Gastroesophageal sphincter (tissue), 4 donors: ENCODE measurements at places on chromosomes 1 and 21.
A peak's percentile ranks its signal among the peaks of the same experiment; 100 is the strongest.

- no peak for ATAC-seq
Observed at GRCh38 chr1:186297439-186298045, 77.5 kb downstream of the TPR start.

- ATAC-seq = peak; percentile 14
Observed at GRCh38 chr21:26965907-26966581, 844 bp downstream of the ADAMTS5 start.

DNA sequence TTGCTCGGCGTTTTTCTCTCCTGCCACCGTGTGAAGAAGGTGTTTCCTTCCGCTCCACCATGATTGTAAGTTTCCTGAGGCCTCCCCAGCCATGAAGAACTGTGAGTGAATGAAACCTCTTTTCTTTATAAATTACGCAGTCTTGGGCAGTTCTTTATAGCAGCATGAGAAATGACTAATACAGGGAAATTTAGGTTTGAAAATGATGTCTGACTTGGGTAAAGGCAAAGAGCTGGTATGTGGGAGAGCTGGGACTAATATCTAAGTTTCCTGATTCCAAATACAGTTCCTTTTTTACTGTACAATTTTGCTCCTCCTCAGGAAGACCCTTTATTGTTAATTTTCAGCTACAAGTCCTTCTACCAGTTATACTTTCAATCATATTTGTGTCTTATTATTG is 16.7 kb upstream of the ADAMTS5 start:
- ATAC-seq = no peak

- ATAC-seq = no peak
Observed at GRCh38 chr1:199403531-199404116, 623.9 kb upstream of the NR5A2 start.

DNA sequence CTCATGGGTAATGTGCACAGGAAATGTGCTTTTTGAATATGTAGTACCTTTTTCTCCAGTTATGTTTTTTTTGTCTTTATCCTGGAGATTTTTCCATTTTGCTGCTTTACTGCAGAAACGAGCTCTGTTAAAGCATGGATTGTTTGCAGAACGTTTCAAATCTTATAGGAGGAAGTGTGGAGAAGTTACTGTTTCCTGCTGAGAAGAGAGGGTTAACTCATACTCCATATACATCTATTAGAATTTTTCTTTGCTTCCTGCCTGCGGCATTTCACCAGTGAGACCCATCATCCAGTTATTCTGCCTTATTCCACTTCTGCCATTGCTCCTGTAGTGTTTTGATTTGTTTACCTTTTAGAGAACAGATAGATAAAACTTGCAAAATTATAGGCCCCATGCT is 2.0 kb downstream of the RPRD2 start:
- ATAC-seq = no peak

- no peak for ATAC-seq
Observed at GRCh38 chr1:15038232-15039016, 115.1 kb upstream of the TMEM51 start.

DNA sequence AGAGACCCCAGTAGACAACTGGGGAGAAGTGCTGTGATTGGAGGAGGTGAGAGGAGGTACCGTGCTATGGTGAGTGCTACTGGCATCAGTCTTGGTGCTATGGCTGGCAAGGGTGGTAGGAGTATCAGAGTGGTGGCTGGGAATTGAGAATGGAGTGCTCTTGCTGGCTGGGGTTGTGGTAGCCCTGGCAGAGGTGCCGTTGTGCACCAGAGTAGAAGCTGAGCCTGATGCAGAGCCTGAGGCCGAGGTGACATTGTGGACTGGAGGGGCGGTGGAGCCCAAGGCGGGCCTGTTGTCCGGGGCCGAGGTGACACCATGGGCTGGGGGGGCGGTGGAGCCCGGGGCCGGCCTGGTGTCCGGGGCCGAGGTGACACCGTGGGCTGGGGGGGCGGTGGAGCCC is 14.6 kb downstream of the TRIM46 start:
- ATAC-seq = no peak

- ATAC-seq = no peak
Observed at GRCh38 chr1:96060621-96061020, 661.0 kb upstream of the PTBP2 start.

DNA sequence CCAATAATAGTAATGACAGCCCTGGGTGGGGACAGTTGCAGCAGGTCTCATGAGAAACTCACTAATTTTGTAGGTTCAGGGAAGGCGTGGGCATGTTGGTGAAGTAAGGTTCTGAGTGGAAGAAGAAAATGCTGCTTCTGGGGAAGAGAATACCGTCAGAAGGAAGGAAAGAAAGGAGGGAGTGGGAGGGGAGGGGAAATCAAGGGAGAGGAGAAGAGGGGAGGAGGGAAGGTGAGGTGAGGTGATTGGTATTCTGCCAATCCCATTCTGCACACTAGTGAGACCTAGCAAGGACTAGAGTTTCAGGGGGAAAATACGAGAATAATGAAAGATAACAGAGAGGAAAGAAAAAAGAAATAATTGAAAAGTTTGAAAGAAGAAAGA is 32.4 kb upstream of the MGST3 start:
- no peak for ATAC-seq

DNA sequence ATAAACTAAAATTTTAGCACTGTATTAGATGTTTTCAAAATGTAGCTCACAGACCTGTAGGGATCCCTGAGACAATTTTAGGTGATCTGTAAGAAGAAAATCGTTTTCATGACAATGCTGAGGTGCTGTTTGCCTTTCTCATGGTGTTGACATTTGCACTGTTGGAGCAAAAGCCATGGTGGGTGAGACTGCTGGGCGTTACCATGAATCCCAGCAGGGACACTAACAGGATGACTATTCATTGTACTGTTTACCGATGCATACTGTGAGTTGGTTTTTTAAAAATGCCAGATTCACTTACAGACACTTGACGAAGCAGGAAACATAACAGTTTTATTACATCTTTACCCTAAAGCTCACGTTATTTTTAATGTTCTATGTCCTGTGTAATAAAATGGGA is 468.5 kb downstream of the PCP4 start:
- no peak for ATAC-seq

GRCh38 chr1:100292711-100293110 is 26.7 kb downstream of the RTCA start:
- ATAC-seq = no peak

DNA sequence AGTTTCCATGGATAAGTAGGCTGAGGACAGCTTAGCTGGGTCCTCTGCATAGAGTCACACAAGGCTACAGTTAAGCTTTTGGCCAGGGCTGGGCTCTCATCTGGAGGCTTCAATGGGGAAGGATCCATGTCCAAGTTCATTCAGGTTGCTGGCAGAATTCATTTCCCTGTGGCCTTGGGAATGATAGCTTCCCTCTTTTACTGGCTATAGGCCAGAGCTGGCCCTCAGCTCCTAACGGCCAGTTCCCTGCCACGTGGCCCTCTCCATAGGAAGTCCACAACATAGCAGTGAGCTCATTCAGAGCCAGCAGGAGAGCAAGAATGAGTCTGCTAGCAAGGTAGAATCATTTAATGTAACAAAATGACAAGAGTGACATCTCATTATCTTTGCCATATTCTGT is 15.1 kb upstream of the PODN start:
- ATAC-seq = peak; percentile 22

DNA sequence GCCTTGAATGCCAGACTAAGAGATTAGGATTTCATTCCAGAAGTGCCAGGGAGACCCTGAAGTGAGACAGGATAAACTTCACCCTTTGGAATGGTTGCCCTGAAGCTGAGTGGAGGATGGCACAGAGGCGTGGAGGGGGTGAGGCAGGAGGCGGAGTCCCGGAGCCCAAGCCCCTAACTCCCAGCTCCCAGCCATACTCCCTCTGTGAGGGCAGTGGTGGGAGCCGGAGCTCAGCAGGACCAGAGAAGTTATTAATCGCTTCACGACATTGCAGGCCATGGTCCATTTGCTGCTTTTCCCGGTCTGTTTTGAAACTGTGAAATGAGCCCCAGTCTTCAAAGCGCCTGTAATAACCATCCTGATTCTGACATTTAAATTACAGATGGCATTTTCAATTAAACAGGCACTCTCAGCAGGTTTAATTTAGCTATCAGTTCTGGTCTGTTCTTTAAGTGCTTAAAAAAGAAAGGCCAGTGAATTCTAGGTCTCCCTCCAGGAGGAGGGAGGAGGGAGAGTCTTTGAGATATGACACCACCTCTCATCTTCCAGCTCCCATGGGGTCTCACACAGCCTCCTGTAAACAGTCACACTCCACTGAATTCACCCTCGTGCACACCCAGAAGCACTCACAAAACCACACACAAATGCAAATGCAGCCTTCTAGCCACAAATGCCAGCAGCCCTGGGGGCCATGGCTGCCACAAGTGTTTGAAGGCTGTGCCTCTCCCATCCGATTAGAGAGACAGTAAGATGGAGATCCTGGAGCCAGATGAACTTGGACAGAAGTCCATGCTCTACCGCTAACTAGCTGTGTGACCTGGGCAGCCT is 19.6 kb downstream of the FBXO2 start:
- no peak for ATAC-seq

GRCh38 chr21:41750051-41750450 is 16.8 kb downstream of the RIPK4 start:
- no peak for ATAC-seq

DNA sequence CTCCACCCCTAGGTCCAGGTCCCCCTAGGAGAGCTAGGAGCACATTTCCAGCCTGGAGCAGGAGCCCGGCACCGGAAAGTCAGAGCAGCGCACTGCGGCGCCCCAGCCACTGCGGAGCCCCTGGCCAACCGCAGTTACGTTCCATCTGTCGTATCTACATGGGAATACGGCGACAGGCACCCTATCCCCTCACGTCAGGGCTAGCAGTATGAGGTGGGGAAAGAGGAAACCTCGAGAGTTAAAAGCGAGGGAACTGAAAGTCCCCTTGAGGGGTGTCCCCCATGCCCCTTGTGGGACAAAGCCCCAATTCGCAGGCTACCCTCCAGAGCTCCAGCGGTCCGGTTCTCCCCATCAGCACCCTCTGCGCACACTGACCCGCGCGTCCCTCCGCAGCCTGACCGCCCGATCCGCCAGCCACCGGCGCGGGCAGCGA is 995 bp downstream of the COLGALT2 start:
- peak; percentile 50 for ATAC-seq

DNA sequence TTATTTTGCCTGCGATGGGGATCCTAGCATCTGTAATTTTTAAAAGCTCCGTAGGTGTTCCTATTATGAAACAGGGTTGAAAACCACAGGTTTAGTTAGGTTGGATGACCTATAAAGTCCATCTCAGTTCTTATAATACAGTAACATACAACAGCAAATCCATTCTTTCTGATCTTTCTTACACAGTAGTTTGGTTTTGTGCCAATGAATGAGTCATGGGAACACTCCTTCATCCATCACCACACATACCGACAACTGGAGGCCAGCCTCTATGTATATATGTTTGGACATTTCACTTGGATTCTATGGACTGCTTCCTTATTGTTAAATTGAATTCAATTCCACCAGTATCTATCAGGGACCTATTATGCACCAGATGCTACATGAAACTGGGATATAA is 118.4 kb upstream of the L1TD1 start:
- no peak for ATAC-seq

DNA sequence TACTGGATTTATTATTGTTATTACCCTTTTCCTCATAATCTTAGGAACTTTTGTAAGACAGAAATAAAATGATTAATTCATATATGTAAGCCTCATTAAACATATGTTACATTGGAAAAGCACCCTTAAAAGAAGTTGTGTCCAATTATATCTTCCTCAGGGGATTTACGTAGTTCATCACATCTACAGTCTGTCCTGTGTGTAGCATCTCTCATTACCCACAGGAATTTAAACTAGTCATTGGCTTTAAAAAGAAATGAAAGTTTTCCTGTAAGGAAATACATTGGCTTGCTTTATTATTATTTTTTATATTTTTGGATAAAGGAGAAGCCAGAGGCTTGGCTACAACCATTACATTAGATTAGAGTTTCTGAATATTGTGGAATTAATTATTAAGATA is 56.1 kb downstream of the SWT1 start:
- ATAC-seq = no peak

GRCh38 chr1:246597340-246597739 is 31.1 kb downstream of the CNST start:
- peak; percentile 78 for ATAC-seq

DNA sequence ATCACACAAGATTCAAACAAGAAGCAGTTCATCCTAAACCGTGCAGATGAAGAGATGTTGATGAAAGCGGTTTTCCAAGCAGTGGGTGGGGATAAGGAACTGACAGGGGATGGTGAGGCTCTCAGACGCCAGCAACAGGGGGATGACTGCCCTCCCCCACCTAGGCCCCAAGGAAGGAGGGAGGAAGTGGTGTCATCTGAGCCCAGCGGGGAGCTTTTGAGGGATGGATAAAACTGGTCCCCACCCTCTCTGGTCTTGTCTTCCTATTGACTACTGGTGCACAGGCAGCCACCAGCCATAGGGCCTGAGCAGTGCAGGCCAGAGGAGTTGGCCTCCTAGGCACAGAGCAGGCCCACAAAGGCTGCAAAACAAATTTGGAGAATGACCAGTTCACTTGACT is 175.5 kb downstream of the HUNK start:
- ATAC-seq = no peak

- ATAC-seq = no peak
Observed at GRCh38 chr1:7524341-7525337, 246.5 kb upstream of the VAMP3 start.

DNA sequence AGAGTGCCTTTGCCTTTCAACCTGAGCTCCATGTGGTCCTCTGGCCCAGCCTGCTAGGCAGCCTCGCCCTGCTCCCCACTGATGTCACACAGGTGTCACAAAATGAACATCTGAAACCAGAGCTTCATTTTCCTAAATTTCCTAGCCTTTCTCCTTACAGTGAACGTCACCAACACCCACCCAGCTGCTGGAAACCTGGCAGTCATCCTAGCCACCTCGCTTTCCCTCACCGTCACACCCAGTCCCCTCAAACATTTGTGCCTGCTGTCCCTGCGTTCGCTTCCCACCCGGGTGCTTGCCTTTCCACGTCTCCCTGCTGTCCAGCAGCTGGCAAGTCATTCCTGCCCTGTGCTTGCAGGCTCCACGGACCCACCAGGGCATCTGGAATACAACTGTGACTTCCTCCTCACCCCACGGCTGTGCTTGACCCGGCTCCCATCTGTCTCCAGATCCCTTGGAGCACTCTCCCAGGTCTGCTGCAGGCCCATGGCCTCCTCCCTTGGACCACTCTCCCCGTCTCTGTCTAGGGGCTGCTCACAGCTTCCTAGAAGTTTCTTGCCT is 23.5 kb downstream of the ADARB1 start:
- no peak for ATAC-seq
